ENCODE measurements at places on chromosomes 7 and 10.

DNA sequence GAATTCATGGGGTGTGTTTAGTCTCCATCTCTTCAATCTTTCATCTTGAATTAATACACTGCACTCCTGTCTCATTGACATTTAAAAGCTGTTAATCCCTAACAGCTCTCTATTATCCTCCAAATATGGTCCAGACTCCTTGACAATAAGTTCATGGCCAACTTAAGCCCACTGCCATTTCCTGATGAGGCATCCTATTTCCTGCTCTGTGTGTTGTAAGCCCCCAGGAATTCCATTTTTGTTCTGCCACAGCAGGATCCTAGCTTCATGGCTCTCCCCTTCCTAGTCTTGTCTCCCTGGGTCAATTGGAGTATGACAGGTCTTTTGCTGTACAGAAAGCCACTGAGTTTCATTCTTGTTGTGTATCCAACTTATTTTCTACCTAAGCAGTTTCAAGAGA is 218.8 kb downstream of the OTUD1 start:
- no peak for ATAC-seq

GRCh38 chr10:68330852-68331454 is 911 bp upstream of the HNRNPH3 start:
- ATAC-seq: no peak

DNA sequence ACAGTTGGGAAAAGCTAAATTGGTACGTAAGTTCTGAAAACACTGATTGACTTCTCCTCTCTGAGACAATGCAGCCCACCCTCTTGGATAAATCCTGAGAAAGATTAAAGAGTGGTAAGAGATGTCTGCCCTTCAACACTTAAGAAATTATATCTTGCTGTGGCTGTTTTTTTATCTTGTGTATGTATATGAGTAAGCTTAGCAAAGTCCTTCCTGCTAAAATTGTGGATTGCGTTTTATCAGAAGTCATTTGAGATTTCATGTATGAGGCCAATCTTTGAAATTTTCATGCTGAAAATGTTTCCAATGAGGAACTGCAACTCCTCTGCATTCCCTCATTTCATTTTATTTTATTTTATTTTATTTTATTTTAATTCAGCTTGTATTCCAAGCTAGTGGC is 106.2 kb upstream of the INHBA start:
- no peak for ATAC-seq

- no peak for ATAC-seq
Measured at GRCh38 chr7:149286811-149287400, 24.9 kb downstream of the ZNF783 start.

- ATAC-seq: peak; percentile 38
Measured at GRCh38 chr10:90847436-90847835, 10.4 kb downstream of the HTR7 start.

GRCh38 chr10:100978121-100978900 is 9.0 kb downstream of the MRPL43 start:
- ATAC-seq: no peak

DNA sequence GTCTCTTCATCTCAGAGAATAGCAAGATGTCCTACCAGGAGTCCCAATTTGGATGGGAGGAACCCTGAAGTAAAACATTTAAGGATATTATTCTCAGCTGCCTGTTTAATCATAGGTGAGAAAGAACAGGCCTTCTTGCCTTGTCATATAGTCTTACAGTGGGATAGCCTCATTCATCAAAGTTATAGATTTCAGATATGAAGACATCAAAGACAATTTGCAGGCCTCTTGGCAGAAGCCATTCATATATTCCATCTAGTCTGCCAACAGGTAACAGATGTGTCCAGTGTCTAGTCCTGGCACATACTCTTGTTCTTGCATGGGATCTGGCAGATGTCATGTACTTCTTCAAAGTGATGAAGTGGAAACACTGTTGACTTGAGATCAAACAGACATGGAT is 601.3 kb upstream of the GHITM start:
- no peak for ATAC-seq

- no peak for ATAC-seq
Measured at GRCh38 chr10:78035025-78035424, 1.4 kb downstream of the RPS24 start.

- ATAC-seq: no peak
Measured at GRCh38 chr7:27866256-27866655, 126.3 kb downstream of the TAX1BP1 start.

- no peak for ATAC-seq
Measured at GRCh38 chr10:47337310-47337709, 10.9 kb upstream of the RBP3 start.

- no peak for ATAC-seq
Measured at GRCh38 chr7:24141874-24142509, 142.0 kb upstream of the NPY start.

DNA sequence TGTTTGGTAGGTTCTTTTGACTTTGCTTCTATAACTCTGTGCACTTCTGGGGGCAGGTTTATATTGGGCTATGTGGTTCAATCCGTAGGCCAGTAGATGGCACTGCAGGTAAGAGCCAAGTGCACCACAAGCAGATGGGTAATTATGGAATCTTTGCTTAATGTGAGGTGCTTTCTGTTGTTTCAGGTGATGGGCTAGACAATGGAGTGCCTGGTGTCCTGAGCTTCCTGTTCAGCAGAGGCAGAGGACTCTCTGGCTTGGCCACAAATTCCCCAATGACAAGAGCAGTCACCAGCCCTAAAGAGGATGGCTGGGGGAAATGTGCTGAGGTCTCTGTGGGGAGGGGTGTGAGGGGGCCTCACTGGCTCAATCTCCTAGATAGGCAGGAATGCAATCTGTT is 455.0 kb downstream of the CCSER2 start:
- no peak for ATAC-seq

All from activated CD4-positive, CD25-positive, alpha-beta regulatory T cell treated with anti-CD3 and anti-CD28 coated beads, Interleukin-2, amount 50 U/mL, for 24 hours (primary cell).